Hippocampal formation (tissue), 2 donors: ENCODE measurements at places on chromosomes 5 and 9.

GRCh38 chr5:10479154-10479721 lies 37.6 kb downstream of the ROPN1L start:
- no peak for DNase-seq

DNA sequence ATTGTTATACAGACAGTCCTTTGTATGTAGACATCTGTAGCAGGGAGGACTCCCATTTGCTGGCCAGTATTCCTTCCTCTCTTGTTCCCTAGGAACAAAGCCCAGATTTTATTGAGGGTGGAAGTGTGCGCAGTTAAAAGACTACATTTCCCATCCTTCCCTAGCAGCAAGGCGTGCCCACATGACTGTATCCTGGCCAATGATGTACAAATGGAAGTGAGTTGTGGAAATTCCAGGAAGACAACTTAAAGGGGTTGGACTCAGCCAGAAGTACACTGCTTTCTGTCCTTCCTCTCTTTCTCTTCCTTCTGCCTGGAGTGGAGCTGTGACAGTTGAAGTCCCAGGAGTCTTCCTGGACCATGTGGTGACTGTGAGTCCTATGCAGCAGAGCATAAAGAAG lies 89.0 kb downstream of the HRH2 start:
- DNase-seq: peak; percentile 34

DNA sequence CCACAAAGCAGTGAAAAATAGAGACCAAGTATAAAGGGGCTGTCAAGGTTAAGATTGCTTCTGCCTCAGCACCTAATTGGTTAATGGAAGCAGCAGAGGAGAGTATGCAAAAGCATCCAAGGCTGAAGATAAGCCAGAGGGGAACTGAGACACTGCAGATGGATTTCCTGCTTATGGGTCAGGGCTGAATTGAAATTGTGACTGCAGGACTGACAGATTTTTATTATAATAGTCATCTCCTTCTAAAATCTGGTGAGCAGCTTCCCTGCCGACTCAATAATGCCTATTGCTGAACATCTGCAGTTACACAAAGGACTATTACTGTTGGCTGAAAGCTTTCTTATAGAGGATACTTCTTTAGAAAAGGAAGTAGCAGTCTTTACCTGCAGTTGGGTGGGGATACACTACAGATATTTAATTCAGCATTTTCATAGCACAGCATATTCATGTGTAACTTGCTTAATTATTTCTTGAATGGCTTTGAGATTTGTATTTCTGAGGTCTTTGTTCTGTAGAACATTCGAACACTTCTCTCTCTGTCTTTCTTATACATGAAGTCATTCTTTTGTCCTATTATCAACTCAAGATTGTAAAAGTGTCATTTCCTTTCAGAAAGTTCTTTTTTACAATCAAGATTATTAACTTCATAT lies 363.0 kb upstream of the RIOK2 start:
- DNase-seq: no peak

DNA sequence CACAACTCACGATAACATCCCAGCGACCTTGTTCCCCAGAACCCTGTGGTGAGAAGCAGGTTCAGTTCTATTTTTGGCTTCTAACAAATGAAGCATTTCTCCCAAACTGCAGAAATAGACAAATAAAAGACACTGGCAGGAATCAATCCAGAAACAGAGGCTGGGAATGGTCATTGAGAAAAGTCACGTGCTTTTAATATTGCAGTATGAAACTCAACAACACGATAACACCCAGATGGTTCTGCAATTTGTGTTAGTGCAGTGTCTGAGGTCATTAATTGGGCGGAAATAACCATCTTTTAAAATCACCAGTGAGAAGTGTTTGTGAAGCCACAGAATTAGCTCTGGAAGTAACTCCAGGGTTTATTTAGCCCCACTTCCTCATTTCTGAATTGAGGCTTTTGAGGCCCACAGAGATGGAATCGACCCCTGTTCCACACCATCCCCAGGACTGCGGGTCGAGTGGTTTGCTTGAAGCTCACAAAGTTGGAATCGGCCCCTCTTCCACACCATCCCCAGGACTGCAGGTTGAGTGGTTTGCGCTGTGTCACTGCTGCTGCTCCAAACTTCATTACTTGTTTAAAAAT lies 164.7 kb upstream of the IRX4 start:
- DNase-seq: no peak

GRCh38 chr9:115739096-115739875 lies 414.3 kb upstream of the PAPPA start:
- no peak for DNase-seq

- DNase-seq: no peak
Measured at GRCh38 chr9:128304971-128305288, 17.3 kb downstream of the TRUB2 start.

- DNase-seq: no peak
Measured at GRCh38 chr5:64690417-64691151, at the start of gene SHISAL2B. SHISAL2B (plus strand) TSS chr5:64690503; CDS start chr5:64690624, 121 bp downstream.

GRCh38 chr5:9338796-9339195 lies 207.1 kb downstream of the SEMA5A start:
- no peak for DNase-seq

DNA sequence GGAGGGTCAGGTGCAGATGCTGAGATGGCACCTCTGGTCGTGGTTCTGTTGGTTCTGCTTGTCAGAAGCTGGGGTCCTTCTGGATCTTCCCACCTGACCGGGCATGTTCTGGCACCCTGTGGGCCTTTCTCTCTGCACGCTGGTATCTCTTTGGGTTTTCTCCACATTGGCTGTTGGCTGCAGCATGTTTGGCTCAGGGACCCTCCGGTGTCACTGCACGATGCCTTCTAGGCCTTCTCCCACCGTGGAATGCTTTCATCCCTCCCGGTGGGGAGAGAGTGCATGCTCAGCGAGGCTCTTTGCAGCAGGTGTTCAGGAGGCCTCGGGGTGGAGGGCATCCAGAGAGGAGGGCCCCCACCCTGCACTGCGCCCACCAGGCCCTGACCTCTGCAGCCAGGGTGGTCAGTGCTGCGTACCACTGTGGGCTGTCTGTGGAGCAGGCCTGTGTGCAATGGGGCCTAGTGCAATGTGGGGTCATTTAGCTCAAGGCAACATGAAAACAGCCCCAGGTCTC lies 119.4 kb downstream of the WNK2 start:
- no peak for DNase-seq

GRCh38 chr5:171568389-171568788 lies 148.9 kb downstream of the FGF18 start:
- DNase-seq: no peak
